ENCODE measurements at places on chromosomes 3 and 15. TPM values are rescaled to one million over a fixed set of nuclear protein-coding genes. Genes with fewer than 3 reads are reported as not detected.

GRCh38 chr3:155604126-155604525 is 140.7 kb downstream of the PLCH1 start:
- no peak for DNase-seq

- no peak for DNase-seq
Observed at GRCh38 chr3:69458803-69459365, 73.0 kb upstream of the FRMD4B start.

Gene FMN1
- 1.1 TPM for total RNA-seq

Gene RLBP1
- not detected for total RNA-seq

Gene APEH
- 137 TPM for total RNA-seq

Measured in activated naive CD4-positive, alpha-beta T cell treated with anti-CD3 and anti-CD28 coated beads, Interleukin-2, amount 50 U/mL, for 72 hours (primary cell).